ENCODE measurements at places on chromosomes 11 and 22.

DNA sequence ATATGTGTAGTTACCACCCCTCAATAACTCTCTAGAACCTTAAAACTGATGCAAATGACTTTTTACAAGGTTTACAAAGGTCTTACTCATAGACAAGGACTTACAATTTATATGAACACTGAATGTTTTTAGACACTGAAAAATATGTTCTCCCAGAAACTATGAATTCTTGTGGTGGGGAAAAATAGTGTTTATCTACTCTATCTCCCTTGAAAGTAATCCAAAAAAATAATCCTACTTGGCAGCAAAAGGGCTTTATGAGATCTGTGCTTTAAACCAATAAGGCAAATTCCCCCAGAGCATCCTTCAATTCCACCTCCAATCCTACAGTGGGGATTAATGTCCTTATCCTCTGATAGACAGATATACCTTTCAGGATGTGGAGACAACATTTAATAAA is 1984.1 kb upstream of the RAG2 start:
- no peak for DNase-seq

- DNase-seq, result no peak
These were observed 107.0 kb downstream of the ME3 start for GRCh38 chr11:86565388-86565787.

DNA sequence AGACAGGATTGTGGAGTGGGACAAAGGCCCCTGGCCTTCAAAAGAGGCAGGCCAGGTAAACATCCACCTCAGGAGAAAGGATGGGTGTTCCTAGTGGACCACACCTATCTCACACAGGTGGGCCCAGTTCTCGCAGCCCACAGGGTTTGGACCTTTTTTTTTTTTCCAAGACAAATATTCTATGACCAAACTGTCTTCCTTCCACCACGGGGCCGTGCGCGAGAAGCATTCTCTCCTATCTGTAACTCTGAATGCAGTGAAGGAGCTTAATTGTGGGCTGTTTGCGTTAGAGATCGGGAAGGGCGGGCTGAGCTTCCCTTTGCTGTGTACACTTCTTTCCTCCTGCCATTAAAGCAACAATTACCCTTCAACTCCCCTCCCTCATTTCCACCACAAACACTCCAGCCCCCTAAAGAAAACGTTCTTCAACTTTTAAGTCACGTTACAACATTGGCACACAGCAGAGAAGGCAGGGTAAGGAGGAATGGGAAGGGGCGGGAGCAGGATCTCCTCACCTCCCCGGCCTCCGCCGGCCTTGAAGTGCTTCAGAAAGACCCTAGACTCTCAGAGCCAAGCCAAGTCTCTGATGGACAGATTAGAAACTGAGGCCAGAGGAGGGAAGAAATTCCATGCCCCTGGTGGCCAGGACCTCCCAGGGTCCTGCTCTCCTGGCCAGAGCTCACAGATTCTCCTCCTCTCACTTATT is 238.4 kb downstream of the BUD13 start:
- no peak for DNase-seq

- DNase-seq, result no peak
These were observed 70.5 kb downstream of the ETS1 start for GRCh38 chr11:128516886-128517285.

- peak; percentile 23 for DNase-seq
These were observed 90.8 kb upstream of the CLDN5 start for GRCh38 chr22:19615001-19615461.

DNA sequence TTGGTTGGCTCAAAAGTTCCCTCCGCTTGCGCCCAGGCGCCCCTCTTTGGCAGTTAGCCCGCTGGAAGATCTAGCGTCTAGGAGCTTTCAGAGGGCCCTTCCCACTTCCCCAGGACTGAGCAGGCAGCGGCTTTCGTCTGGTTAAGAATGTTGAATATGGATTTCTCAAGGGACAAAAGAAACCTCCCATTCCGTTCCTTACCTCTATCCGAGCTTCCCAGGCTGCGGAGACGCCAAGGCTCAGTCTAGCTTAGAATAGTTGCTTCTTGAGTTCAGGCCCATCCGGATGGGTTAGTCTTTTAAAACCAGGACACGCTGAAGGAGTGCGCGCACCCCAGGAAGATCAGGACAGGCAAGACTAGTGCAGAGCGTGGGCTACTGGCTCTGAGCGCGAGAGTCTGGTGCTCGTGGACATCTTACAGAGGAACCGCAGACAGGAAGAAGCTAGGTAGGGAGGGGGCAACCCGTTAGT is 1.6 kb downstream of the NELL1 start:
- DNase-seq, result no peak

GRCh38 chr11:88484873-88485621 is 147.5 kb upstream of the CTSC start:
- DNase-seq, result peak; percentile 52

DNA sequence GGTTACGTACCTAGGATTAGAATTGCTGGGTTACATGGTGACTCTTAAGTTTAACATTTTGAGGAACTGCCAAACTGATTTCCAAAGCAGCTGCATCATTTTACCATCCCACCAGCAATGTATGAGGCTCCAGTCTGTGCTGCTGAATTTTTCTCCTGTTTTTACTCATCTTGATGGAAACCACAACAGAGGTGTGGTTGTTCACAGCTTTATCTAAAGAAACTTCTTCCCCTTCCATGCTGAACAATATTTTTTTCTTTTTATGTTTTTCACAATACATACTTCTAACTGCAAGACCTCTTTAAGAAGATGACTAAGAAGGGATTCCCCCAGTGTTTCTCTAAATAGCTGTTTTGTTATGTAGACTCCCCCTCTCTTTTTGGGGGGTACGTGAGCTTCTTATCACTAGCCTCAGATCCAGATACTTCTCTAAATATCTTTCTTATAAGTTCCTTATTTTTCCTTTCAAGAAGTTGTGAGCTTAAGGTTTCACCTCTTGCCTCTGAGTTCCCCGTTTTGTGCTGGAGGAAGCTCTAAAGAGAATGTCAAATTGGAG is 24.0 kb downstream of the TCP11L1 start:
- DNase-seq, result no peak

DNA sequence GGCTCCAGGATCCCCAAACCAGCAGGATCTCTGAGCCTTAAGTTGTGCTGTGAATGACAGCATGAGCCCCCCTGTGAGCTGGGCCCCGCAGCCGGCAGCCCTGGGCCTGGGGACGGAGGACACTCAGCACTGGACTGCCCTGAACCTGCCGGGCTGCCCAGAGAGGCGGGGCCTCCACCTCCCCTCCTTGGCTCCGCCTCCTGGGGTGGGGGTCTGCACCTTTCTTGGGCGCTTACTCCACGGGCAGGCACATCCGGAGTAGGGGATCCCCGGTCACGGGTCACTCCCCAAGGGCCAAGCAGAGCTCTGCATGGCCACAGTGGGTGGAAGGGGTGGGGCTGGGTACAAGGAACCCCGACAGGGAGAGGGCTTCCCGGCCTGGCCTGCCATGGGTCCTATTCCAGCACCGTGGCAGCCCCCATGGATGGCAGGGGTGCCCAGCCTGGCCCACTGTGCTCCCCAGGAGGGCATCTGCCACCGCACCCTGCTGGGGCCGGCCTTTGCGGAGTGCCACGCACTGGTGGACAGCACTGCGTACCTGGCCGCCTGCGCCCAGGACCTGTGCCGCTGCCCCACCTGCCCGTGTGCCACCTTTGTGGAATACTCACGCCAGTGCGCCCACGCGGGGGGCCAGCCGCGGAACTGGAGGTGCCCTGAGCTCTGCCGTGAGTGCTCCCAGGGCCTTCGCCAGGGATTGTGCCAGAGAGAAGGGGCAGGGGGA is 5.4 kb downstream of the MUC5B start:
- DNase-seq, result peak; percentile 33

Data from D341Med (cell line).